SK-MEL-5 (cell line): ENCODE measurements at places on chromosomes 1 and 21. TPM values are rescaled to one million over a fixed set of nuclear protein-coding genes. Genes with fewer than 3 reads are reported as not detected.

CASQ1 gene
- total RNA-seq, result not detected in 2 replicates

DNA sequence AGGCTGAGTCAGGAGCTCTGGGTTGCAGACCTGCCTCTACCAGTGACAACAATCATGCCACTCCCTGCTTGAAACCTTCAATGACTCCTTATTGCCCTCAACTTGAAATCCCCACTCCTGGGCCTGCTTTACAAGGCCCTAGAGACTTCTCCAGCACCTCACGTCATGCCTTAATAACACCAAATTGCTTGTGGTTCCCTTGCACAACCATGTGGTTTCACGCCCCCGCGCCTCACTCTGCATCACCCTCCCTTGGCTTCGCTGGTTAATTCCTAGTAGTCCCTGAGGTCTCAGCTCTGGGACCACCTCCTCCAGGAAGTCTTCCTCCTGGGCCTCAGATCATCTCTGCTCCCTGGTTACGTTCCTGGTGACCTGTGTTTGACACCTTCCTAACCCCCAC lies 33.0 kb downstream of the EPHA2 start:
- DNase-seq, result peak; percentile 8

- DNase-seq, result no peak
Observed at GRCh38 chr1:28058168-28058567, 30.2 kb downstream of the EYA3 start.

GRCh38 chr1:209672705-209673630 lies 2.2 kb upstream of the G0S2 start:
- DNase-seq, result no peak

GRCh38 chr1:161008869-161009510 lies 12.0 kb downstream of the F11R start:
- no peak for DNase-seq

KCNJ9 gene
- total RNA-seq, result not detected in 2 replicates

- DNase-seq, result no peak
Observed at GRCh38 chr1:17232759-17233661, 15.9 kb upstream of the PADI3 start.

DNA sequence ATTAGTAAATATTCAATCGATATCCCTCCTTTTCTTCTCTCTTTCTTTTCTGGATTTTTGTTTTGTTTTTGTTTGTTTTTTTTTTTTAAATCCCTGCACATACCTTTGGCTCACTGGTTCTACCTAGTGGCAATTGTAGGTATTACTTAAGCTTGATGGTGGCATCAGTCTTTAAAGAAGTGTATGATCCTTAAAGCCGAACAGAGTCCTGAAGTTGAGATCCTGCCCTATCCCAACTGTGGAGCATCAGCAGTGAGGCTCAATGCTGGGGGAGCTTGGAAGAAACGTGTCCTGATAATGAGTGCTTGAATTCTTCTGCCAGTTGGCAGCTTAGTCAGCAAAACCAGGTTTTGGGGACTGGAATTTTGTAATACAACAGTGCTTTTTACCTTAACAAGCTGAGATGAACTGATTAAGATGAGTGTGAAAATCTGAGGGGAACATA lies 60.8 kb downstream of the FASLG start:
- DNase-seq, result peak; percentile 75

KANK4 gene
- not detected in 2 replicates for total RNA-seq

MYOG gene
- total RNA-seq, result not detected in 2 replicates

GRCh38 chr1:53037159-53037558 lies 24.9 kb upstream of the PODN start:
- no peak for DNase-seq

DNA sequence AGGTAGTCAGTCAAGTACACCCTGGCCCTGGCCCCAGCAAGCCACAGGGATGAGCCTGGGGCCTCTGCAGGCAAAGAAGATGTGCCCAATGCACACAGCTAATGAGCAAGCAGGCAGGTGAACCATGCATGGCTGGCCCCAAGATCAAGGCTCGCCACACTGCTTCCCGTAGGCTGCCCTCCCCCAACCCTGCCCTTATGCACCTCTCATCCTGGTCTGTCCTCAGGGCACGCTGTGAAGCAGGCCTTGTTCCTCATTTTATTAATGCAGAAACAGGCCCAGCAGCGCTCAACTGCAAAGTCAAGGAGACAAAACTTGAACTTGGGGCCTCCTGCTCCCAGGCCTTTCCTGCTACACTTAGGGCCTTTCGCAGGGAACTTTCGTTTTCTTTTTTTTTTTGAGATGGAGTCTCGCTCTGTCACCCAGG lies 35.6 kb upstream of the ID3 start:
- no peak for DNase-seq

OR2L2 gene
- total RNA-seq, result not detected in 2 replicates

- peak; percentile 55 for DNase-seq
Observed at GRCh38 chr1:221979444-221980032, 237.6 kb upstream of the DUSP10 start.

CRNN gene
- not detected in 2 replicates for total RNA-seq

DNA sequence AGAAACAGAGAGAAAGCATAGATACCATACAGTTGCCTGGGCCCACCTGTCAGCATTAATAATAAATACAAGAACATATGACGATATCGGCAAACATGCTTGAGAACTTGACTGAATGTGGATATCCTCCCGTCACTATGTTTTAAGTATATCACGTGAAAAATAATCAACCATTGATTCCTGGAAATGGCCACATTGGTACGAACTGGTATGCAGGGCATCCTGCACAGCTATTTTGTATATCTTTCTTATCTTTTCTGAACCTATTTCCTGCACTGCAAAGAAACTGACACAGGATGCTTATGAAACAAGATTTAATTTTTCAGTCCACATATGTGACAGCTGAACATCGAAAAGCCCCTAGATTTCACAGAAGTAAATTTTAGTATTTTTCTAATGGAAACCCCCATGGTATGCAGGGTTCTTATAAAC lies 22.8 kb upstream of the RGS1 start:
- no peak for DNase-seq

- DNase-seq, result no peak
Observed at GRCh38 chr1:42168391-42168670, 3.8 kb upstream of the GUCA2A start.

GRCh38 chr1:33902486-33903209 lies 38.8 kb downstream of the HMGB4 start:
- DNase-seq, result no peak

C1orf94 gene
- not detected in 2 replicates for total RNA-seq

GRCh38 chr1:53460666-53461322 lies 1.6 kb downstream of the DMRTB1 start:
- no peak for DNase-seq

- no peak for DNase-seq
Observed at GRCh38 chr1:241645199-241645598, 5.0 kb upstream of the CHML start.

GRCh38 chr1:2277741-2278488 lies 49.8 kb downstream of the SKI start:
- DNase-seq, result no peak

SLC1A7 gene
- not detected in 2 replicates for total RNA-seq

EXOC8 gene
- total RNA-seq, result 11.5 and 13.1 TPM in 2 replicates

PGLYRP4 gene
- total RNA-seq, result not detected in 2 replicates

DNA sequence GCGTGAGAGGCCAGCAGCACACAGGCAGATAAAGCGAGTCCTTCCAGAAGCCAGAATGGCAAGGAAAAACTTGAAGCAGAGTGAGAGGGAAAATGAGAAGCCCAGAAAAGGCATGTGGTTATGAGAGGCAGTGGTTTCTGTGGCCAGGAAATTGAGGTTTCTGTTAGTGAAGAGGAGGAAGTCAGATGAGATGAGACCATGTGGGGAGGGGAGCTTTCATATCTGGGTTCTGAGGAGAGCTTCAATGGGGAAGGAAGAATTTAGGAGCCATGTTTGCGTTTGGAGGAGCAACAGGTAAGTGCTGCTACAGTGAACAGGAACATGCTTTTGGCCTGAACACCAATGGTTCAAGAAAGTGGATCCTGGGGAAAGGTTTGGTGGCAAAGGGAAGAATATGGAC lies 6.1 kb upstream of the CD1A start:
- DNase-seq, result no peak

- no peak for DNase-seq
Observed at GRCh38 chr1:152622803-152623202, at the start of gene LCE3A. Gene LCE3A (minus strand): TSS chr1:152623103. CDS start chr1:152623103, 0 bp downstream.

DNA sequence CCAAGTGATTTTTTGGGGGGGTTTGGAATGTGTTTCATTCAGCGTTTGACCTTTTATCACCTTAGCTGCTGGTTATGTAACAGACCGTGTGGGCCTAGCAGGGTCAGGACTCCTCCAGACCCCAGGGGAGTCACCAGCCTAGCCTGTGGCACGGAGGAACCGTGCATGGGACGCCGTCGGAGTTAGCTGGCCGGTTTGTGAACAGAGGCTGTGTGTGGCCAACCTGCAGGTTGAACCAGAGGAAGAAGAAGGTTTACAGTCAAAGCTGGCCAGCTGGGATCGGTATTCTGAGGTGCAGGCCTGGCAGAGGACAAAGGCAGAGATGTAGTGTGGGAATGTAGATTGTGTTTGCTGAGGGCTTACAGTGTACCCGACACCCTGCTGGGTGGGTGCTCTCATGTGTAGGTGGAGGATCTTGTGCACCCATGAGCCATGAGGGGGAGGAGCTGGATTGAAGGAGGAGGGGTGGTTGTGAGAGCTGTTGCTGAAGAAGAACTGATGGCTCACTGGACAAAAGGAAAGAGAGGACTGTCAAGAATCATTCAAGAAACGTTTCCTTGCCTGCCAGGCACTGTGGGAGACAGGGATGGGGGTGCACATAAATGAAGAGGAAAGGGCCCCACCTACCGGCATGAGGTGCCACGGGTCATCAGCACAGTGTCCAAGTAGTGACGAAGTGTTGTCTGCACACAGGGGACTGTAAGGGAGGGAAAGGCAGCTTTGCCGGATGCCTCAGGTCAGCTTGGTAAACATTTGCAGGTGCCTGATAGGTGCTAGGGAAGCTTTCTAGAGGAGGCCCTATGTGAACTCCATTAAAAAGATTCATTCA lies 40.0 kb upstream of the PWP2 start:
- no peak for DNase-seq

- DNase-seq, result no peak
Observed at GRCh38 chr1:229408458-229409037, 25.3 kb downstream of the ACTA1 start.

DNA sequence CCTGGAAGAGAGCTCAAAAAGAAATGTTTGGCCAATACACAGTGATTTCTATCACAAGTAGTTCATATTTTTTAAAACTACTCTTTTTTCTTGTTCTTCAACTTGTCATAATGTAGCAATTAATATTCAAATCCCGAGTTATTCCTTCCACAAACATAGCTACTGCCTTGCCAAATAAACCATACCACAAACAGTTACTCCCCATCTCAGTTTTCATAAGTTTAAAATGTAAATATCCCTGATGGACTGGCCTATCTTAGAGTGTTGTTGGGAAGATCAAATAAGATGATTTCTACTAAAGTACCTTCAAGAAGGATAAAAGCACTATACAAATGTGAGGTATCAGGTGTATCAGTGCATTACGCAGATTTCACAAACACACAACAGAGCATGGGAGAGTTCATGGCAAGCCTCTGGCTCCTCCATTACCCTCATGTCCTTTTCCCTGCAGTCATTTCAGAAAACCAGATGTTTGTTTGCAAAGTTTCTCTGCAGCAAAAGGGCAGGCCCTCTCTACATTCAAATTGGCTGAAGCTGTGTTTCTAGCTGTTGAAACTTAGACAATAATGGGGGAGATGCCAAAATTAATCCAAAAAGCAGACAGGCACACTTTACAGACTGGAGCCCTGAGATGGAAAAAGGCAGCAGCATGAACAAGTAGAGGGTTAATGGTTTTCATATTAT lies 16.1 kb downstream of the WLS start:
- DNase-seq, result no peak

- no peak for DNase-seq
Observed at GRCh38 chr1:119873135-119874015, 22.9 kb downstream of the ADAM30 start.

CD101 gene
- not detected in 2 replicates for total RNA-seq

DNA sequence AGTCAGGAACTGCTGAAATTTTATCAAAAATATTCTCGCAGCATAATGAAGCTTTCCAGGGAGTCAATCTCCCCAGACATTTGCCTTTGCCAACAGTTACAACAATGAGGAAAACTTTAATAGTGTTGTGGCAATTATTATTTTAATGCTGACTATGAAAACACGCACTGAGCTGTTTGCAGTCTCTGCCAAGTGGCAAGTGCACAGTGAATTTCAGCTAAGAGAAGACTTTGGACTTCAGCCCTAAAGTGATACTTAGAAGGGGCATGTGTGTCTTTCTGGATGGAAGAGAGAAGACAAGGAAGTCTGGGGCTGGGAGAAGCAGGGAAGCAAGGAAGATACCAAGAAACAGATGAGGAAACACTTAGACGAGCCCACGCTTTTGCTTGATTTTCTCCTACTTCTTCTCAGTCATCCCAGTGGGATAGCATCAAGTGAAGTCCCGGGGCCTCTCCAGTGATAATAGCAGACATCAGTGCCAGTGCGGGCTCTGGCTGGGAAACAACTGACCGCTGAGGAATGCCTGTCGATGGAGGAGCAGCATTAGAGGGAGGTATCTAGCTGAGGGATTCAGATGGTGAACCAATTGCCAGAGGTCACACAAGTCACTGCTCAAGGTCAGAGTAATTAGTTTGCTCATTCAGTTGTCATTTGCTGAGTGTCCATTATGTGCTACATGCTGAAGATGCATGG lies 196.3 kb downstream of the TTLL7 start:
- no peak for DNase-seq

- no peak for DNase-seq
Observed at GRCh38 chr1:111085676-111086075, 54.2 kb downstream of the DRAM2 start.

DNA sequence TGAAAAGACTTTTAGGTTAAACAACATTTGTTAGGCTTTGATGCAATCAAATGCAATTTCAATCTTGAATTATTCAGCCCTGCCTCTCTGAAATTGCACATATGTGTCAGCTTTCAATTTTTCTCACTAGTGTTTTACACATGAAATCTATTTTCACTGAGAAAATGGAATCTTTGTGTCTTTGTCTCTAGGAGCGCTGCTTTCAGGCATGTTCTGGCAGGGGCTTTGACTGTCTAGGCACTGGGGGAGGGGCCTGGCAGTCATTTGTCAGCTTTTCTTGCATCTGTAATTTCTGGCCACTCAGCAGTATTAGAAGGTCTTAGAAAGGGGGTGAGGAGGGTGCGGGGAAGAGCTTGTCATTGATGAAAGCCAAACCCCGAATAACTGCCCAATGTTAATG lies 264.4 kb downstream of the PTPRC start:
- peak; percentile 43 for DNase-seq

PLA2G4A gene
- total RNA-seq, result 35.7 TPM in 2 replicates

DNA sequence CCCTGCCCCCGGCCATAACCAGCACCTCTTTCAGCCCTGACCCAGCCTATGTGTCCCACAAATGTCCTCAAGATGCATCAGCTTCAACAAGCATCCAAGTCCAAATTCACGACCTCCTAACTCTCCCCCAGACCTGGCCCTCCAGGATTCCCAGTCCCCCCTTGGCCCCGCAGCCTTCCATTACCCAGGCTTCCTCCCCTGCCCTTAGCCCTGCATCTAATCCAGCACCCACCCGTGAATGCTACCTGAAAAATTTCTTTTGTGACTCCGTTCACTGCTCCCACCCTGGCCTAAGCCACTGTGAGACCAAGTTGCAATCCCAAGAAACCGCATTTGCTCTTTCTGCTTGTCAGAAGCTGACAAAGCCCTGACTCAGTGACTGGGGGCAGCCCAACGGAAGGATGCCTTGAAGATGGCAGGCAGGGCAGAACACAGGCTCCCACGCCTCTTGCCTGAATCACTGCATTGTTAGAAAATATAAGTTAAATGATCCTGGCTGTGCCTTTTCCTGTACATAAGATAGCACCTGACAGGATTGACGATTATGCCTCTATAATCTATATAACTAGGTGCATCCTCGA lies 939 bp upstream of the MFAP2 start:
- peak; percentile 21 for DNase-seq
